ENCODE measurements at places on chromosomes 2 and 18.

GRCh38 chr2:6782517-6783237, 83.0 kb downstream of the CMPK2 start:
- DNase-seq = no peak

DNA sequence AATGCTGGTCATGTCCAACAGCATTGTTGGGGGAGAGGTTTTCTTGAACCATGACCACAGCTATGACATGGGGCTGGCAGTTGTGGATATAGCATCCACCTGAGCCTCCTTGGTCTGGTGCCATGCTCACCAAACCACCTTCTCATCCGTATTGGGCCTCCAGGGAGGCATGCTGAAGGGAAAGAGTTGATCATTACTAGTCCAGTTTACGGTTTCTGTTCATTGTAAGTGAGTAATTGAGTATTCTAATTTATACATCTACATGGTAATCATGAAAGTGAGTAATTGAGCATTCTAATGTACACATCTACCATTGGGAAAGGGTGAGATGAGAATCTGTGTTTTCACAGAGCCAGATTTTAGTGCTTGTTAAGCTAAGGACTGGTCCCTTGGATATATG, 6.8 kb downstream of the TMEM87B start:
- no peak for DNase-seq

GRCh38 chr18:37778417-37779165, 213.0 kb upstream of the CELF4 start:
- peak; percentile 72 for DNase-seq

DNA sequence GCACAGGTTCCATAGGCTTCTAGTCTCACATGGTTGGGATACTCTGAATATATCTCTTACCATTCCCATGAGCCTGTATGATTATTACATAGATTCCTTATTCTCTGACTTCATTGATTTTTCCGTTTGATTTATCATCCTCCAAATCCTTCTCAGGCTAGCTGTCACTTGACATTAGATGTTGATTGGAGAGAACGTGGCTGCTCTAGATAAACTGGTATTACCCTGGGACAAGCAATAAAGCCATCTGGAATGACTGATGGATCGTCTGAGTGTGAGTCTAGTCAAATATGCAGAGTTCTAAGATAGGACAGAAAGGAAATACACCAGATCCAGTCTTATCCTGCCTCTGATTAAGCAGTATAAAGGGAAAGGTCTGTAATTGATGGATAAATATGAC, 325.6 kb upstream of the EPHA4 start:
- DNase-seq = no peak

- no peak for DNase-seq
Observed at GRCh38 chr2:168751104-168751740, 51.2 kb upstream of the NOSTRIN start.

GRCh38 chr2:241067501-241068135, 34.5 kb downstream of the MTERF4 start:
- no peak for DNase-seq

GRCh38 chr2:157377861-157378260, 52.2 kb upstream of the ERMN start:
- no peak for DNase-seq

DNA sequence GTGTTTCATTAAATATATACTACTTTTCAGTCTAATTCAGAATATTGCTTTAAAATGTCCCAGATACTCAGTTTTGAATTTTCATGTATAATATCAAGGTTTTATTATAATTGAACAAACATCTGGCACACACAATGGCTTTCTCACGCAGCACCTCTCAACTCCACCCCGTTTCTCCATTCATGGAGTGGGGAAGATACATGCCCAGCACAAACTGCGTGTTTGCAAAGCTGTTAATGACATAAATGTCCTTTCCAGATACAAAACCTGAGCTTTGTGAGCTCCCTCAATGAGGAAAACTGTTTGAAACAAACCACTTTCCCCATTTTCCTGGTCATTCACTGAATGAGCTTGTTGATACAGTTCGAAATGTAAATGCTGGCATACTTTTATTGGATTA, 150.3 kb upstream of the RASGRP3 start:
- DNase-seq = no peak

- no peak for DNase-seq
Observed at GRCh38 chr2:150878356-150878755, 383.3 kb downstream of the RBM43 start.

GRCh38 chr2:218717262-218717661, 6.6 kb downstream of the TTLL4 start:
- DNase-seq = no peak

- DNase-seq = no peak
Observed at GRCh38 chr2:225590932-225591331, 191.4 kb downstream of the NYAP2 start.

GRCh38 chr2:24886691-24887304, 33.2 kb downstream of the ADCY3 start:
- DNase-seq = no peak

DNA sequence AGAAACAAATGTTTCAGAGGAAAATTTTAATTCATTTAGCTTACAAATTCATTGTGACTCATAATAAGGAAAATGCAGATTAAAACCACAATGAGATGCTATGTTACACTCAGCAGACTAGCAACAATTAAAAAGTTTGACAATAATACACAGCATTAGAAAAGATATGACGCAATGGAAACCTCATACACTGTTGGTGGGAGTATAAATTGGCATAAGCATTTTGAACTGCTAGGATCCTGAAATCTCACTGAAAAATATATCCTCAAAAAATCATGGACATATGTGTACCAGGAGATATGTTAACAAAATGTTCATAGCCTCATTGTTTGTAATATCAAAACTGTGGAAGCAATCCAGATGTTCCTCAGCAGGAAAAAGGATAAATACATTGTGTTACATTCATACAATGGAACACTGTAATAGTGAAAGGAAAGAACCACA, 13.7 kb downstream of the CALCRL start:
- no peak for DNase-seq

GRCh38 chr2:117745537-117745936, 69.0 kb upstream of the DDX18 start:
- no peak for DNase-seq

Data from NCI-H1092 (cell line).